Psoas muscle (tissue), 8 donors: ENCODE measurements at places on chromosomes 3 and 15. TPM values are rescaled to one million over a fixed set of nuclear protein-coding genes. Genes with fewer than 3 reads are reported as not detected.

Gene HTR3E
- total RNA-seq, result not detected

Gene PLXNA1
- total RNA-seq, result 16.2 TPM

- no peaks in the 10 kb centered on the region for H3K36me3 ChIP-seq
- DNase-seq, result no peak
- H3K4me1 ChIP-seq, result peaks cover 49% of the 10 kb centered on the region
Observed at GRCh38 chr3:188200481-188200880, 46.5 kb downstream of the LPP start.

GRCh38 chr3:129836381-129837064 lies 57.0 kb downstream of the TMCC1 start:
- peaks cover 52% of the 10 kb centered on the region for H3K4me1 ChIP-seq
- DNase-seq, result no peak
- no peak overlapping the region for H3K4me3 ChIP-seq
- H3K27me3 ChIP-seq, result no peaks in the 10 kb centered on the region
- no peaks in the 10 kb centered on the region for H3K36me3 ChIP-seq
- H3K27ac ChIP-seq, result peak overlapping the region; percentile 5

DNA sequence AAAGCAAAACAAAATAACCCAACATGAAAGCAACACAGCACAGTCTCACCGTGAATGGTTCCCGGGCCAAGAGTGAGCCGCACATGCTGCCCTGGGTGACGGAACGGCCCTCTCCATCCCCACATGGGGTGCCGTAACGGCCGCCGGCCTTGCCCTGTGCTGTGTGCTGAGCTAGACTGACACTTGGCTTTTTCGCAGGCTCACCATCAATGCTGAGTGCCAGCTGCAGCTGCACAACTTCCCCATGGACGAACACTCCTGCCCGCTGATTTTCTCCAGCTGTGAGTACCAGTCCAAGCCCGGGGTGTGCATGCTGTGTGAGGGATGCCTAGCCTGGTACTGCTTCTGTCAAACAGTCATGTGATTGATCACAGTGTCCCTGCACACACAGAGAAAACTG lies 357.6 kb downstream of the GABRG3 start:
- no peaks in the 10 kb centered on the region for H3K4me1 ChIP-seq
- H3K27ac ChIP-seq, result no peak overlapping the region

DNA sequence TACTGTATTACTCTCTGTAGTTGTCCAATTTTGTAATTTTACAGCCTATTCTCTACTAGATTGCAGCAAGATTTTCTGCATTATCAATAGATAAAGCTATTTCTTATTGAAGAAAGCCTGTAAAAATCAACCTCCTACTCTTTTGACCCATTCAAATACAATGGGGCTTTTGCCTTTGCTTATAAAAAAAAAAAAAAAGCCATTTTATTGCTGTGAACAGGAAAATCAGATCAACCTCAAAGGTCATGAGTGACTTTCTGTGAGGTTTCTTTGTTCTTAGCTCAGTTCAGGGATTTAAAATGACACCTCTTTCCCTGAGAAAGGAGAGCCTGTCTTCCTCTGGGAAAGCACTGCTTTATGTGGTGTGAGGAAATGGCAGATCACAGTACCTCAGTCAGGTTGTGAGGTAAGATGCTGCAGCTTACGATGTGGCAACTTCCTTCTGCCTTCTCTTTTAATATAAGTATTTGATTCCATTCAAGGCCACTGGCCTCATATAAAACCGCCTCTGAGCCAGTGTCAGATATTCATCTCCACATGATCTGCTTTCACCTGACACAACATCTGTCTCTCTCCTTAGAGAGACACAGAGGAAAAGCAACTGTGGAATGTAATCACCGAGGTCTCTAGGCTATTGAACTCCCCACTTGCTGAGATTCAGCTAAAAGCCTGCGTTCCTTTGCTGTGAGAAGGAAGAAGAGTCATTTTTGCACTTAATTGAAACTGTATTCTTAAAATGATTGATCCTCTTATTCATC lies 161.5 kb upstream of the MB21D2 start:
- no peaks in the 10 kb centered on the region for H3K27me3 ChIP-seq
- H3K36me3 ChIP-seq, result no peaks in the 10 kb centered on the region
- H3K4me3 ChIP-seq, result no peak overlapping the region
- no peaks in the 10 kb centered on the region for H3K4me1 ChIP-seq
- no peak overlapping the region for H3K27ac ChIP-seq

Gene CNTN6
- not detected for total RNA-seq

Gene PCCB
- 51.1 TPM for total RNA-seq

DNA sequence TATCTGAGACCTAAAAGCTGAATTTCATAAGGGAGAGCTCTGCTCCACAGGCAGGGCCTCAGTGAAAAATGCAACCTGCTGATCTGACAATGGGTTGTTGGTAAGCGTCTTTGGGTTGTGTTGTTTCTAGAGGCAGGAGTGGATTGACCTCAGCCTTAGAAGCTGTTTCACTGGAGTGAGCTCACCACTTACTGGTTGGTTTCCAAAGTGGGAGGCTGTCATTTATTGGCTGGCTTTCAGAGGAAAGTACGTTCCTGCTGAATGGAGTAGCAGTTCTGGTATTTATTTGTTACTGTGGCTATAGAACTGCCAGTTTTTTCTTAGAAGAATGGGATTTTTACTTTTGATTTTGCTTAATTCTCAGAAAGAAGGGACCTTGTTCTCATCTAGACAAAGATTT lies 29.3 kb upstream of the COL6A5 start:
- H3K36me3 ChIP-seq, result no peaks in the 10 kb centered on the region
- DNase-seq, result no peak
- H3K27ac ChIP-seq, result no peak overlapping the region
- no peak overlapping the region for H3K4me3 ChIP-seq
- H3K4me1 ChIP-seq, result no peaks in the 10 kb centered on the region

Gene STRC
- not detected for total RNA-seq

DNA sequence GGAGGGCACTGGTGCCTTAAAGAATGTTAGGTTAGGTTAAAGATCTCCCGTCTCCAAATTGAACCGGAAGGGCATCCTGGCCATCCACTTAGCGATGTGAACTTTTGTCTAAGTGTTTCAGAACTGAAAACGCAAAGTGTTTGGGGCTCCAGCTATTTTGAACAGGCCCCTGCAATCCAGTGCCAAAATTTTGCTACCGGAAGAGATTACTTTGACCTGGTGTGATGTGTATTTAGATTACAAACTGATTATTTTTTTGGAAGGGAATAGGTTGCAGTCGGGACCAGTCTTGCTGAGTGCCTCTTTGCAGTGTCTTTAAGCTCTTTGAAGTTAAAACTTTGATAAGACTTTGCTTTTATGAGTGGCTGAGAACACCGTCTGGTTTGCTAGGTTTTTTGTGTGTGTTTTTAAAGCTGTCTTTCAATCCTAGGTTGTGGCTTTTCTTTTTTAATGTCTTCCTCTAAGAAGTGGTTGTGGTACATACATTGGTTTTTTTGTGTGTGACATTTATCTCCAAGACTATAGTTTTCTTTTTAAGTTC lies 179.6 kb downstream of the OR4M2 start:
- H3K4me3 ChIP-seq, result no peak overlapping the region
- H3K36me3 ChIP-seq, result no peaks in the 10 kb centered on the region
- no peak overlapping the region for H3K27ac ChIP-seq
- H3K27me3 ChIP-seq, result no peaks in the 10 kb centered on the region
- DNase-seq, result no peak
- H3K4me1 ChIP-seq, result no peaks in the 10 kb centered on the region

Gene CKMT1A
- not detected for total RNA-seq

DNA sequence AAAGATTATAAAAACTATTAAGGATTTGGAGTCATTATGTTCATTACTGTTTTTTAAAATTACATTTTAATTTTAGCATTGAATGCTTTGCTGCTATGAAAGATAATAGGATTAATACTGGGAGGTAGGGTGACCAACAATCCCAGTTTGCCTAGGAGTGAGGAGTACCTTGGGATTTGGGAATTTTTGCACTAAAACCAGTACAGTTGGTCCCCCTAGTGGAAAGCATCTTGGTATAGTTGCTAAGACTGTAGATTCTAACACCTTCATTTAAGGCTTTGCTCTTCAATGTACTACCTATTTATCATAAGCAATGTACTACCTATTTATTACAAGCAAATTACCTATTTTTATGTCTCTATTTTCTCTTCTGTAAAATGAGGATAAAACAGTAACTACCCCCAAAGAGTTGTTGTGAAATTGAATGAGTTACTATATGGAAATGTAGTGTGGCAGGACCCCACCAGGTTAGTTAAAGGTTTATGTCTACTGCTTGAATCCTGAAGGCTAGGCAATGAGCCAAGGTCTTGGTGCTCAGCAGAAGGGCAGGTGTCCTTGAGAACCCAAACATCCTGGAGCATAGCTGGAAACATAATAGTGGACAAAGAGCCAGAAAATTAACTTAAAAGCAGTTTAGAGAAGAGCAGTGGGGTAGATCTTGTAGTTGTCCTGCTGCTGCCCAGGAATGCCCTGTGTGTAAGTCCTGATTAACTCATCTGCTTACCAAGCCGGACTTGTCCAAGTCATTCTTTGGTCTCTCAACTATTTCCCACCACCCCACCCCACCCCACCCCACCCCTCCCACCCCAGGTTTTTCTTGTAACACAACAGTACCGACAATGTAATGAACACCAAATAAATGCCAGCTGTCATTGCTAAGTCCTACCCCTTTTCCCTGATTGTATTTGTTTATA lies 49.2 kb upstream of the NMD3 start:
- DNase-seq, result no peak
- no peak overlapping the region for H3K27ac ChIP-seq
- no peaks in the 10 kb centered on the region for H3K4me1 ChIP-seq
- no peak overlapping the region for H3K4me3 ChIP-seq

GRCh38 chr3:72494130-72494529 lies 354.1 kb downstream of the SHQ1 start:
- no peaks in the 10 kb centered on the region for H3K27me3 ChIP-seq
- no peaks in the 10 kb centered on the region for H3K4me1 ChIP-seq
- H3K4me3 ChIP-seq, result no peak overlapping the region
- no peaks in the 10 kb centered on the region for H3K36me3 ChIP-seq
- no peak for DNase-seq
- H3K27ac ChIP-seq, result no peak overlapping the region

Gene STRIT1
- total RNA-seq, result 1,022 TPM

Gene SLC12A1
- not detected for total RNA-seq

DNA sequence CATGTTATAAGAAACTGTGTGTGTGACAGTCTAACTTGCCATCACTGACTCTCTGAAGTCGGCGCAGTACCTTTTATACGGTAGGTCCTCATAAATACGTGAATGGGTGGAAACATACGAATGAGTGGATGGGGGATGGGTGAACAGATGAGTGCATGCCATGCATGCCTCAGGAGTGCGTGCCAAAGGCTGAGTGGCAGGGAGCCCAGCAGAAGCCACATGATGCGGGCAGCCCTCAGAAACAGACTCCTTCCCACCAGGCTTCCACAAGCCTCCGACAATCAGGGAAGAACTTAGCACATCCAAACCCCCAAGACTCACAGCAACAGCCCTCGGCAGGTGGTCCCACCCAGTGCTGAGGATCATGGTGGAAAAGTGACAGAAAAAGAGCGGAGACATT lies 16.7 kb downstream of the HCN4 start:
- DNase-seq, result no peak
- H3K36me3 ChIP-seq, result no peaks in the 10 kb centered on the region
- H3K27me3 ChIP-seq, result no peaks in the 10 kb centered on the region

Gene SLC41A3
- total RNA-seq, result 43.6 TPM

DNA sequence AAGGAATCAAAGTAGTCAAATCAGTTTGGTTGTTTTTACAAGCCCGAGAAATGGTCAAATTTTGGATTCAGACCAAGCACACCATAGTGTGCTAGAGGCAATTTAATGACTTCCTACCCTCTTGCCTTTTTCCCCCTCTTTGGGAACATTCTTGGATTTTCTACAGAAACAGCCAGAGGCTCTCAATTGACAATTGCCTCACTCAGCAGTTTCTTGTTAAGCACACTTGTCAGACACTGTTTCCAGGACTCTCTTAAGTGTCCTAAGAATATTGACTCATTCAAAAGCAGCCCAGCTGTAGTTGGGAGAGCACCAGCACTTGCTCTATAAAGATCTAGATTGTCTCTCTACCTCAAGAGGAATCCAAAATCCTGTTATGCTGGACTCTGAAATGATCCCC lies 1.5 kb upstream of the SLC35G2 start:
- H3K4me1 ChIP-seq, result peaks cover 6% of the 10 kb centered on the region
- no peak overlapping the region for H3K4me3 ChIP-seq
- no peak overlapping the region for H3K27ac ChIP-seq
- no peak for DNase-seq

GRCh38 chr15:98506172-98506571 lies 142.2 kb upstream of the IGF1R start:
- H3K36me3 ChIP-seq, result no peaks in the 10 kb centered on the region
- H3K4me3 ChIP-seq, result no peak overlapping the region

GRCh38 chr15:67967871-67968431 lies 86.2 kb upstream of the PIAS1 start:
- DNase-seq, result peak; percentile 82
- H3K36me3 ChIP-seq, result no peaks in the 10 kb centered on the region
- no peak overlapping the region for H3K27ac ChIP-seq

- no peak overlapping the region for H3K4me3 ChIP-seq
- H3K27me3 ChIP-seq, result no peaks in the 10 kb centered on the region
- no peaks in the 10 kb centered on the region for H3K36me3 ChIP-seq
- DNase-seq, result peak; percentile 55
Observed at GRCh38 chr15:93515256-93516051, 426.4 kb upstream of the RGMA start.

GRCh38 chr3:24714436-24714835 lies 219.8 kb upstream of the THRB start:
- H3K4me3 ChIP-seq, result no peak overlapping the region
- H3K27ac ChIP-seq, result no peak overlapping the region
- H3K36me3 ChIP-seq, result no peaks in the 10 kb centered on the region
- DNase-seq, result no peak
- peaks cover 4% of the 10 kb centered on the region for H3K4me1 ChIP-seq
